ENCODE measurements at places on chromosomes 2 and 18.

- DNase-seq, result no peak
Observed at GRCh38 chr2:47145466-47145865, 9.6 kb downstream of the STPG4 start.

- no peak for DNase-seq
Observed at GRCh38 chr2:40168032-40168431, 283.9 kb downstream of the SLC8A1 start.

GRCh38 chr18:12754511-12754910 is 51.7 kb downstream of the PSMG2 start:
- no peak for DNase-seq

- DNase-seq, result no peak
Observed at GRCh38 chr2:240226672-240227537, 86.4 kb upstream of the OTOS start.

GRCh38 chr2:230925443-230925878 is 419 bp upstream of the GPR55 start:
- DNase-seq, result no peak

DNA sequence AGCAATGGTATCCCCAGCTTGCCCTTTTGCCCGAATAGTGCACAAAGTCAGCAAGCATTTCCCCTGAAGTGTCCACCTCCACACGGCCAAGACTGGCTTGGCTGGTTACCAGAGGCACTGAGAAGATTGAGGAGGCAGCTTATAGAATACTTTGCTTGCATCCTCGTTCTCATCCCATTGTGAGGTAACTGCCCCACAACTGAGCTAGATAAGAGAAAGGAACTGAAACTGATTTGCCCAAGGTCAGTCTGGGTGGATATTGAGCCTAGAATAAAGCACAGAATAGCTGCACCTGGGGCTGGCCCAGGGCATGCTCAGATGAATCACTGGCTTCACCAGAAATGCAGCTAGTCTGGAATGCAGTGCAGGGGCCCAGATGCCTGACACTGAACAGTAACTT is 32.7 kb upstream of the MAP4K3 start:
- no peak for DNase-seq
